Lung (tissue), 17 donors: ENCODE measurements at places on chromosomes 11 and 22. TPM values are rescaled to one million over a fixed set of nuclear protein-coding genes. Genes with fewer than 3 reads are reported as not detected.
A peak's percentile ranks its signal among the peaks of the same experiment; 100 is the strongest.

ATG16L2 gene
- total RNA-seq: 61.9 TPM

DNA sequence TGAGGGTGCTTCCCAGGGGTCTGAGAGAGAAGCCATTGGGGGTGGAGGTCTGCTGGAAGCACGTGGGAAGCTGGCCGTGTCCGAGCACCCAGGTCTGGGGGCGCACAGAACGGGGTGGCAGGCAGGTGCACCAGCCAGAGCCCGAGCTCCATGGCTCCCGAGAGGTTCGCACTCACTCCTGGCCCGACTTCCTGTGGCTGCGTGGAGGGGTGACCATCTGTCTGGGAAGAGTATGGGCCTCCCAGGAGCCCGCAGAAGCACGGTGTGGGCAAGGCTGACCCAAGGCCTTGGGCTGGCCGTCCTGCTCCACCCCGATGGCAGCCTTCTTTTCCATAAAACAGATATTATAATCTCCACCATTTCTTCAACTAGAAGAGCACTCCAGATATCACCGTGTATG is 256.0 kb upstream of the B3GAT1 start:
- no peak for DNase-seq

DNA sequence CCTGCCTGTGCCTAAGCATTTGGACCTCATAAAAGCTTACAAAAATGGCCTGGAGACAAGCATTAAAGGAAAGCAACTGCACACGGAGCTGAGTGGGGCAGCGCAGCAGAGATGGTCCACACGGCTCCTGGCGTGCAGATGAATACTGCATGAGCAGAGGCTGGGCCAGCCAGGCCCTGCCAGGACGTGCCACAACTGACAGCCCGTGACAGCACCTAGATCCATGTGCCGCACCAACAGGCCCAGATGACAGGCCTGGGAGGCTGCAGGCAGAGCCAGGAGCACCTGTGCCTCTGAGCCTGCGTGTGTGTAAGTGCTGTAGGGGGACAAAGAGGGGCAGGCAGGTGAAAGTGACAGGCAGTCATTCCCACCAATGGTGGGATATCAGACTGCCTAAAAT is 33.4 kb downstream of the MICAL3 start:
- DNase-seq: no peak

DNA sequence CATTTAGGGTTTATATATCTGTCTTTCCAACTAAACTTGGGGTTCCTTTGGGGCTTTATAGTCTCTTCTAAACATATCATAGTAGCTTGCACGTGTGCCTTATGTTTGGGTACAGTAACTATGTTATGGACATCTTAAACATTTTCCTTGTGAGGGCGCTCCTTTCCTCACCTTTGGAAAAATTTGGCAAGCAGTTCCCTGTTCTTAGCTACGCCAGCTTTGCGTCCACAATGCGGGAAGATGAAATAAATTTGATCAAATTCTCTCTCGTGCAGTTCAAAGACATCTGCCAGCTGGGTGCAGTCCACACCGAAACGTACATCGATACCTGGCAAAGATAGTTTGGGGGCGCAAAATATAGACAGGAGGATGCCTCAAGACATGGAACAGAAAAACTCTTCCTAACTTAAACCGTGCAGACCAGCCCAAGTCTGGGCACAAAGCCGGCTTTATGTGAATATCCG is 548 bp downstream of the FDXACB1 start:
- DNase-seq: no peak

GRCh38 chr22:48781868-48782267 is 1045.8 kb downstream of the BRD1 start:
- DNase-seq: no peak

SAA2 gene
- total RNA-seq: 105 TPM

- DNase-seq: no peak
Observed at GRCh38 chr11:110198031-110198729, 98.2 kb downstream of the RDX start.

DNA sequence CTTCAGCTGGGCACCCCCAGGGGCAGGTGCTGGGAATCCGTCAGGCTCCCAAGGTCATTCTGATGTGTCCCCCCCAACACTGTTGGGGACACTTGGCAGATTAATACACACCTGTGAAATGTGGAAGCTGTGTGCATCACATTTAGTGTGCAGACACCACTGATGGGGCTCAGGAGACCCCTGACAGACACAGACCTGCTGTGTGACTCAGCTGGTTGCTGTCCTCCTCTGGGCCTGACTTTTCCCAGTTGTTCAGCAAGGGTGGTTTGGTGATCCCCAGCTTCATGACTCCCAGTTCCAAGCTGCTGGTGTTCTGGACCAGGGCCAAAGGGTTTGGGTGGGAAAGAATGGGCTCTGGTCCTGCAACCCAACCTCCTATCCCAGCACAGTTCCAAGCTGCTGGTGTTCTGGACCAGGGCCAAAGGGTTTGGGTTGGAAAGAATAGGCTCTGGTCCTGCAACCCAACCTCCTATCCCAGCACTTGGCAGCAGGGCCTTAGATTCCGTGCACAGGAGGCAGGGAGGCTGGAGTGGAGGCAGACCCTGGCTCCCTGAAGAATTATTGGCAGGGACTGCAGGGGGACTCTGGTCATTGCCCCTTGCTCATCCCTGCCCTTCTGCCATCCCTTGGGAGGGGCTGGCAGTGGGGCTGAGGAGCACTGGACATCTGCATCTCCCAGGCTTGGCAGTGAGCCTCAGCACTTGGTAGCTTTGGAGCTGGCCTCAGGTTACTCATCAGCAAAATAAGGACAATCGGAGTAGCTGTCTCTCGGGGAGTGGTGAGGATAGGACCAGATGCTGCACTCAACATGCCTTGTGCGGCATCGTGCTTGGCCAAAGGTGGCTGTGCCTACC is 8.4 kb upstream of the OMP start:
- DNase-seq: no peak

- no peak for DNase-seq
Observed at GRCh38 chr22:35621451-35621850, 4.3 kb upstream of the MB start.

- no peak for DNase-seq
Observed at GRCh38 chr11:78400116-78400515, 17.5 kb downstream of the GAB2 start.

NPAS4 gene
- total RNA-seq: 0.09 TPM

GRCh38 chr11:65593518-65594414 is 1.8 kb downstream of the KCNK7 start:
- no peak for DNase-seq

- no peak for DNase-seq
Observed at GRCh38 chr11:61793083-61793828, 545 bp downstream of the FEN1 start.

MYBPC3 gene
- total RNA-seq: 1.1 TPM

LSP1 gene
- 44.9 TPM for total RNA-seq

DNA sequence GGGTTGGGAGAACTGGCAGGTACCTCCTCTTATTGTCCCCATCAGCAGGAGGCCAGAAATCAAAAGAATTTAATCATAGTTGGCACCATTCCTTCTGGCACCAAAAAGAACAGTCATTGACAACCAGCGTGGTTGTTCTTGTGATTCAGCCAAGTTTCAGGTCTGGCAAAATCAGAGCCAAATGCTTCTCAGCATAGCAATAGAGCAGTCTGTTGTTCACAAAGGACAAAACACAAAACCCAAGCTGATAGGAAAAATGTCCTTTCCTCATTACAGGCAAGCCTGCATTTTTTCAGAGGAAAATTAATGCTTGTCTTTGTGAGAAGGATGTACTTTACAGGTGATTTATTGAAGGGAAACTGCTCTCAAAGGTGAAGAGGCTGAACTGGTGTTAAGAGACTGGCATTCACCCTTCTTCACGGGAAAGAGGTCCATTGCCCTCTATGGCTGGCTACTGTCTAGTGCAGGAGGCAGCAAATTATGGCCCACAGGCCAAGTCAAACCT is 241.8 kb upstream of the ARHGAP42 start:
- DNase-seq: peak; percentile 18

DNA sequence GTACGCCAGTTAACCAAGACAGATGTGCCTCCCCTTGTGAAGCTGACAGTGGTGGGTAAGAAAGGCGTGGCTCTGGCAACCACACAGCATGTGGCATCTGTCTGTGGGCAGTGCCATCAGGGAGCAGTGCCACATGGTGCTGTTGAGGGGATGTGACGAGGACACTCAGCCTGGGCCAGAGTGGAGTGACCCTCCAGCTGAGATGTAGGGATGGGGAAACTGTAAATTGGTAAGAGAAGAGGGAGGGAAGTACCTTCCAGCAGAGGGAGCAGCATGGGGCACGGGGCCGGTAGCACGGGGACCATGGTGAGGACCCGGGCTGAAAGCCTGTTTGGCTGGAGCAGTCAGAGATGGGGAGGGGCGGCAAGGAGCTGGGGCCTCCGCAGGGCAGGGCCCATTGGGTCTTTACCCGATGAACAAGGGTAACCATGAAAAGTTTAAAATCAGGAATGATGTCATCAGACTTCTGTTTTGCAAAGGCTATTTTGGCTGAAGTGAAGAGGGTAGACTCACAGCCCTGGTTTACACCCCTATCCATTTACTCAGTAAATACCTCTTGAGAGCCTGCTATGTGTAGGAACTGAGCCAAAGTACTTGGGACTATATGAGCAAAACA is 10.4 kb downstream of the TMPRSS6 start:
- peak; percentile 43 for DNase-seq

GRCh38 chr11:34449013-34449412 is 10.3 kb downstream of the CAT start:
- DNase-seq: no peak

- DNase-seq: no peak
Observed at GRCh38 chr11:126630893-126631798, 275.7 kb downstream of the ST3GAL4 start.

ASRGL1 gene
- total RNA-seq: 6.3 TPM

DNA sequence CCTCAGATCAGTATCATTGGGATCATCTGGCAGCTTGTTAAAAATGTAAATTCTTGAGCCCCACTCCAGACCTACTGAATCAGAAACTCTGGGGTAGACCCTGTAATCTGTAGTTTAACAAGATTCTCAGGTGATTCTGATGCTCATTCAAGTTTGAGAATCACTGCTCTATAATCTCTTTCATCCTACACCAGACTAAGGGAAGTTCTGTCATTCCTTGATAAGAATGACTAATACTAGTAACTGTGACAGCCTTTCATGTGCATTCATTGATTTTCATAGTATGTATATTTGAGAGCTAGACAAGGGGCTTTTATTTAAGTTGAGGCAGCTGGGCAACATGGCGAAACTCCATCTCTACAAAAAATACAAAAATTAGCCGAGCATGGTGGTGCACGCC is 30.0 kb downstream of the NAT10 start:
- no peak for DNase-seq

DNA sequence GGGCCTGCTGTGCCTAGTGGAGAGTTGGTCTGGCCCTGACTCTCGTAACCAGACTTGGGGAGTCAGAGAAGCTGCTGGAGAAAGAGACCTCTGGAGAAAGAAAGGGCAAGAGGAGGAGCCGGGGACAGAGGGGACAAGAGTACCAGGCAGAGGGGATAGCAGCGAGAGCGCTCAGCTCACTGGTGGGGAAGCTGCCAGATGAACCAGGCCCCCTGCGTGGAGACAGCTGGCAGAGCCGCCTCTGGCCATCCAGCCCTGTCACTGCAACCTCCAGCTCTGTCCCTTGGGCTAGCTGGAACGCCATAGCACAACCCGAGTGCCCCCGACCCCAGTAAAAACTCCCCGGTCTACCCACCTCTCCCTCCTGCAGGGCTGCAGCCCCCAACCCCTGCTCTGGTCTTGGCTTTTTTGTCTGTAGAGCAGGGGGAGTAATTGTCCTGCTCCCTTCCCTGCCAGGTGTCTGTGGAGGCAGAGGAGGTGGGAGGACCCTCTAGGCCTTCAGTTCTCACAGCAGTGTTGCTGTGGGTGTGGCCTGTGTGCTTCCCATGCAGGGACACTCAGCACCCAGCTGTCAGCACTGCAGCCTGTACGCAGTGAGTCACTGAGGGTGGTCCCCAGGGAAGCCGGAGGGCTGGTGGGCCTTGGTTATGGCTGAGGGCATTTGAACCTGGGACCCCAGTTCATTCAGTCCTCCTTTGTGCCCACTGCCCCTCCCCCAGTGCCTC is 4.8 kb upstream of the SUN2 start:
- DNase-seq: peak; percentile 12

DNA sequence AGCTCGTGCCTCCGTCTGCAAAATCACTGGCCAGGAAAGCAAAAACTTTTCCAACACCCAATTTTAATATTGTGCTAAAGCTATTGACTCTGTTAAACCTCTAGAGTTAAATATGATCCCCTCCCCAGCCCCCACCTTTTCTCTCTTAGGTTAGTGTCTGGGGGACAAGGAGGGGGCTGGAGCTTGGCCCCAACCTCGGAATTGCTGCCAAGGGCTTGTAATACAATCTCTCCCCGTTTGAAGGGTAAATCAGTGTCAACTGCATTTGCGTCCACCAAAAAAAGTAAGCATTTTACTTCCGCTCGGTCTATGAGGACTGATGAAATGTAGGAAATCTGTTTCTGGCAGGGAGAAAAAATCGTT is at the start of gene GAS2:
GAS2 (plus strand) TSS at position 287 of the 363 bp plus-strand sequence. CDS start 8,259 bp downstream, outside the sequence.
- DNase-seq: no peak

MS4A3 gene
- 6.6 TPM for total RNA-seq

MUC15 gene
- 12.1 TPM for total RNA-seq

PANX2 gene
- 3.9 TPM for total RNA-seq

- no peak for DNase-seq
Observed at GRCh38 chr11:74492084-74492483, 1.4 kb downstream of the LIPT2 start.

MYO7A gene
- 4.4 TPM for total RNA-seq

GRCh38 chr11:33358150-33358831 is 101.1 kb downstream of the HIPK3 start:
- no peak for DNase-seq

DNA sequence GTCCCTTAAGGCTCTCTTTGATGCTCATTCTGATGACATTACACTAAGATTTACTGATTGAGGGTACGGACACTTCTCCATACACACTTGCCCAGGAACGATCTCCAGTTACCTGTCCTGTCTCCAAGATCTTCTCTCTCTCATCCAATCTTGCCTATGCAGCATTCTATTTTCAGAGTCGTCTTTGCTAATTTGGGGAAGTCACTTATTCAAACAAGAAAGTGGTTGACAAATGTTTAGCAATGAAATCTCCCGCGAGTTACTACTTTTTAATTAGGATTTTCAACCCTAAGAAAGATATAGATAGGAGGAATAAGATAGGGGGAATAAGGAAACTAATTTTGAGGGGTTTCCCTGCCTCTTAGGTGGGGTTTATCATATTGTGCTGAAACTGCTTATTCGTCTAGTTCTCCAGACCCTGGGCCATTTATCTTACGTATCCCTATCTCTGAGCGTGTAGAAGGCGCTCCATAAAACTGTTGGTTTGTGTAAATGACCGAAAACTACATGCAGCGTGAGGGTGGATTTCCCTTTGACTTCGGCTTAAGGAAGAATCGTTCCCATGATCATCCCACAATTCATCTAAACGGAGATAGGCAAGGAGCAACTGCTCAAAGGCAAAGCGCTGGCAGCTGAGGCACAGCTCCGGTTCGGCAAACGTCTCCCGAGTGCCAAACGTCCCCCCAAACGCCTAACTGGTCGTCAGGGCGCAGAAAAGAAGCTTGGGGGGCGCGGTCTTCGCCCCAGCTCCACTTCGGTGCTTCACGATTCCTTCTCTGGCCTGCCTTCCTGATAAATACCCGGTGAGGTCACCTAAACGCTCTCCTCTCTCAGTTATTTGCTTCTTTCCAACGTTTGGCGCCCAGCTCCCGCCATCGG is 804 bp downstream of the APIP start:
- peak; percentile 64 for DNase-seq
